ENCODE measurements at places on chromosomes 16 and 17.

DNA sequence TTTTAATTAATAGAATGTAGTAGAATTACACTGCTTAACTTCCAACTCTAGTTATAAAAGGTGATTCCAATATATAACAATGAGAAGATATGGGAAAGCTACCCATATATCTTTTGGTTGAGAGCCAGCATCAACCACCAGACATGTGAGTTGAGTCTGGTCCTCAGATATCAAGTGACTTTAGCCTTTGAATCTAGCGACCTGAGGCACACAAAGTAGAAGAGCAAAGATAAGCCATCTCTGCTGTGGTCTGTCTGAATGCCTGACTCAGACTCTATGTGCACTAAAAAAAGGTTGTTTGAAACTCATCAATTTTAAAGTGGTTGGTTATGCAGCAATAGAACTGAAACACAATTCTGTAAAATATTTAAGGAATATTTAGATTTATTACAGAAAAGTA is 492.5 kb upstream of the SOX9 start:
- DNase-seq, result no peak

- DNase-seq, result no peak
Observed at GRCh38 chr16:23306199-23307100, 4.3 kb downstream of the SCNN1B start.

DNA sequence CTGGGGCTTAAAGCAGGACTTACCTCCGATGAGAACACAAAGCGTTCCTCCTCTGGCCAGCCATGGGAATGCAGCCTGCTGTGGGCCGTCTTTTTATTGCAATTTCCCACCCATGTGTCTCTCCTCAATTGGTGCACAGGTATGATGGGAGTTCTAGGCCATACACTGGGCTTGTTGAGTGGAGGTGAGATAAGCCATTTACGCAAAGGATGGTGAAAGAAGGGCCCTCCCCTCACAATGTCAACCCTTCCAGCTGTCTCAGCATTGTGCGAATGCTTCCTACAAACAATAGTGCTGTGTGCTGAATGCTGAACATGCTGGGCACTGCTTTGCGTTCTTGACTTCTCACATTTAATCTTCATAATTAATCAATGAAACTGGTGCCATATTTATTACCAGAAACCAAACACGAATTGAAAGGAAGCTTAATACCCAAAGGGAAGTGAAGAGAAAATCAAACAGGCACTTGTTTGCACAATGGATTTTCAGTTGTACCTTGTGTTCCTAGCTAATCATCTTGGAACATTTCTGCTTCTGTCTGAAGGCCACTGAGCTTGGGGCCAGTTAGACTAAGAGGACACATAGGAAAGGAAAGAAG is at the start of gene GP2:
GP2 (minus strand) TSS at position 70 of the 598 bp plus-strand sequence. CDS start 1,082 bp downstream, outside the sequence.
- DNase-seq, result no peak

DNA sequence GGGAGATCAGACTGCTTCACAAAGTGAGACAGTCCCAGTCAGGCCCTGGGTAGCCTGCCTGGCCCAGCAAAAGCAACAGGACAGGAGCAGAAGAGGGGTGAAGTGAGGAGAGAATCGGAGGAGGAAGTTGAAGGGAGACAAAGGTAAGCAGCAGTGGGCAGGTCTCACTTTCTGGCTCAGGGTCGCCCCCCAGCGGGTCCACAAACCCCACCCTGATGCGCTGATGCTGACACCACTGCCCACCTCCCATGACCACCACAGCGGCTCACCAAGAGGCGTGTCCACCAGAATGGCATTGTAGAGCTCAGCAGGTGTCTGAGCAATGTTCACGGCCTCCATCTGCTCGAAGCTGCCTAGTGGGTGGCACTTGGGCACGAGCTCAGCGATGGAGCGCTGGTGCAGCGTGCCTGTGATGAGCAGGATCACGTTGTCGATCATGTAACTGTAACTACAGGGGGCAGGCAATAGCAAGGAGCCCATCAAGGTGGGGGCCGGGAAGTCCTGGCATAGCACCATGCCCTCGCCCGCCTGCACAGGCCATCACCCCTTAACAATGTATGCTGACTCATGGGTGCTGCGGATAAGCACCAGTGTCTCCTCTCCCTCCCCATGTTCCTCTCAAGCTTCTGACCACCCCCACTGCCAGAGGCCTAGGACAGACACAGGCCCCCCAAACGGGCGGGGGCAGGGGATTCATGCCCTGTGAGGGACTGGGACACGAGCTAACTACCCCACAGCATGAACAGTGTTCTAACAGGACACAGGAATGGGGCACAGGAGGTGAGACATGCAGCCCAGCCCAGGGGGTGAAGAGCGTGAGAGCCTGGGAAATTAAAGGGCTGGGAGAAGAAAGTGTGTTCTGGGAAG is 13.6 kb downstream of the HSD11B2 start:
- DNase-seq, result no peak

DNA sequence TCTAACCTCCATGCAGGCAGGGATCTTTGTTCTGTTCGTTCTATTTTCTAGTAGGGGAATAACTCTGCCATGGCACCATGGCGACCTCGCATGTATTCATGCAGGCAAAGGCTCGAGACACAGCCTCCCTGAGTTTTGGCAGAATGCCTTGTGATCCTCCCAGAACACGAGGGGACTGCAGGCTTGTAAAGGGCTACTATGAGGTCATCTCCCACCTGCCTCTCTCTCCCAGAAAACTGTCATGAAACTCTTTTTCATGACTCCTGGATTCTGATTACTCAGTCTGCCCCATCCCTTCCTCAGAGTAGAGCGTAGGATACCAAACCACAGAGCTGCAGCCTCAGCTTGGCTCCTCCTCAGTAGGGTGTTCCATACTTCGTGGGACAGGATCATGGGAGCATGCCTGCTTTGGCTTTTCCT is 64.3 kb downstream of the IGF2BP1 start:
- DNase-seq, result no peak

GRCh38 chr17:27072885-27073284 is 221.0 kb upstream of the WSB1 start:
- DNase-seq, result no peak

GRCh38 chr17:31390748-31391495 is 553 bp upstream of the RAB11FIP4 start:
- no peak for DNase-seq

DNA sequence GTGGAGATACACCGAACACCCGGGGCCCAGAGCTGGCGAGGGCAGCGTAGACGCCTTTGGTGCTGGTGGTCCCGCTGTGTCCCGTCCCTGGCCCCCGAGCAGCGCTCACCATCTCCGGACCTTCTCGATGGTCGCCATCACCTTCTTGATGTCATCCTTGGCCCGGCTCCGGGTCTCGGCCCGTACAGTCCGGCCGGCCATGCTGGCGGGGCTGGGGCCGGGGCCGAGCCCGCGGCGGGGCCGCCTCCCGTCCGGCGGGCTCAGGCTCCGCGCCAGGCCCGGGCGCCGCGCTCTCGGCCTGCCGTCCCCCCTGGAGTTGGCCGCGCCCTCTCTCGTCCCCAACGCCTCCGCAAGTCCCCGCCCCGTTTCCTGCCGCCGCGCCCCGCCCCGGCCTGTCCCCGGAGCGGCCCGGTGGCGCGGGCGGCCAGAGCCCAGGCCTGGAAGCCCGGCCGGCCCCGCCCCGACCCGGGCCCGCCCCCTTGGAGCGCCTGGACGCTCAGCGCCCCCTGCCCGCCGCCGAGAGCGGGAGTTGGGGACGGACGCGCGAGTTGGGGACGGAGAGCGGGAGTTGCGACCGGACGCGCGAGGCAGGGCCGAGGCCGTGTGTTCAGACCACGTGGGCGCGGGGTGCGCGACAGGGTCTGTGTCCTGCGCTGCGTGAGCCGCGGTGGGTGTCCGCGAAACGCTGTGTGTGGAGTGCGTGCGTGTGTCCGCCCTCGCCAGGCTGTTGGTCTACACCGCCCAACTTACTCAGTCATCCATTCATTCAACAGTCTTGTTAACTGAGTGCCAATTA is at the start of gene BCL7C:
BCL7C (minus strand) TSS at position 334 of the 796 bp plus-strand sequence; CDS start at position 201, 133 bp downstream.
- DNase-seq, result peak; percentile 75

- no peak for DNase-seq
Observed at GRCh38 chr17:46773221-46773605, 45.3 kb downstream of the WNT3 start.

GRCh38 chr17:28937044-28937729 is 14.1 kb downstream of the PHF12 start:
- no peak for DNase-seq

- no peak for DNase-seq
Observed at GRCh38 chr17:76136276-76137000, 4.6 kb downstream of the FOXJ1 start.

GRCh38 chr17:27944546-27945332 is 51.6 kb upstream of the LYRM9 start:
- no peak for DNase-seq

- no peak for DNase-seq
Observed at GRCh38 chr17:2122641-2123302, 67.9 kb downstream of the HIC1 start.

DNA sequence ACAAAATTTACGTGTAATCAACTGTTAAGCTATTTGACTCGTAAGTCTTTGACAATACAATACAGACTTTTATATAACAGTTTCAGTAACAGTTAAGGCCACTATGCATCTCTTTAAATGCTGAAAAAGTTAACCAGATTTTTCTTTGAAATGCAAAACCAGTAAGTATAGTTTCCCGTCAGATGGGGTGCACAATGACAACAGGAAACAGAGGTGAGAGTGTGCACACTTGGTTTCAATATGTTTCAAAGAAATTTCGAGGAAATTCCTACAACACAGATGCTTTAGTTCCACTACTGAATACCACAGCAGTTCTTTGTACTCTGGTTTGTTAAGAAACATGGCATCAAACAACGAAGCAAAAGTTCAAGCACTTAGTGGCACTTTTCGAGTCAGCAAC is 48.4 kb downstream of the RNF157 start:
- no peak for DNase-seq

DNA sequence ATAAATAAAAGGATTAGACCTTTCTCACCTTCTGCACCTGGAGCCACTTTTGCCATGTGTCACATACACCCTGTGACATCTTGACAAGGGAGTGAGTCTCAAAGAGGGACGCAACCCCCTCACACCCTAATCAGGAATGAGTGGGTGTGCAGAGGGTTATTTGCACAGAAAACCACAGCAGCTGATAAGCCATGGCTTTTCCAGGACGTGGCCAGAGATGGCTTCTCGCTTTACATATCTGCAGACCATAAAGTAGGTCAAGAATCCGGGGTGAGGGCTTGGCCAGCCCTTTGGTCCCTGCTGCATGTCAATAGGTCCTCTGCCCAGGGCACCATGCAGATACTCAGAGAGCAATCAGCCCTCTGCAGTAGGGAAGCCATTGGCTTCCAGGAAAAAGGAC is 2.4 kb upstream of the CD300LF start:
- DNase-seq, result no peak

- no peak for DNase-seq
Observed at GRCh38 chr17:13989138-13989537, 80.2 kb upstream of the COX10 start.

GRCh38 chr16:55900616-55901393 is 25.6 kb upstream of the CES5A start:
- DNase-seq, result no peak

DNA sequence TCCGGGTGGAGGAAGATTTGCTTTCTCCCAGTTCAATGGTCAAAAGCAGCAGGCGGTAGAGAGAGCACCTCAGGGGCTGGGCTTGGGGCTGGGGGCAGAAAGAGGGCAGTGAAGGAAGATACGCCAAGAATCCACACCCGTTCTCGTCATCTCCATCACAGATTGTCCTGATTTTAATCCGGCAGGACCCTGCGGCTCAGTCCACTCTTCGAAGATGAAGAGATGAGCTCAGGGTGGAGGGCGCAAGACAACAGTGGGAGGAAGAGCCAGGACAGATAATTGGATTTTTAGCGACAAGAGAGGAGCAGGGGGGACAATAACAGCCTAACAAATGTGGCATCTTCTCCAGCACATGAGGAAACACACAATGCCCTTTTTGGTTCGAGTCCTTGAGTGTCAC is 165.9 kb downstream of the SDK2 start:
- no peak for DNase-seq

GRCh38 chr16:85696781-85697180 is 8.0 kb upstream of the GINS2 start:
- DNase-seq, result no peak

GRCh38 chr16:73064994-73065545 is 17.1 kb upstream of the ZFHX3 start:
- DNase-seq, result no peak

- no peak for DNase-seq
Observed at GRCh38 chr16:87712184-87712762, 53.5 kb downstream of the KLHDC4 start.

GRCh38 chr16:75279305-75279704 is 27.9 kb upstream of the BCAR1 start:
- DNase-seq, result no peak

- DNase-seq, result no peak
Observed at GRCh38 chr16:67726106-67727034, 7.3 kb upstream of the GFOD2 start.
